A549 treated with Mapracorat at 1 μM for 4 hours (cell line): ENCODE measurements at places on chromosomes 7 and 10. TPM values are rescaled to one million over a fixed set of nuclear protein-coding genes. Genes with fewer than 3 reads are reported as not detected.

KNDC1 gene
- total RNA-seq: 0.77 to 1.9 TPM (median 1.3 TPM) in 5 replicates

LMBR1 gene
- total RNA-seq: 26.4 to 35.4 TPM (median 31.5 TPM) in 5 replicates

LOXL4 gene
- total RNA-seq: 1.2 to 1.7 TPM (median 1.6 TPM) in 5 replicates

COMTD1 gene
- total RNA-seq: 34.3 to 62.0 TPM (median 58.9 TPM) in 5 replicates

CAV2 gene
- 154 to 204 TPM (median 186 TPM) in 5 replicates for total RNA-seq

AGR2 gene
- total RNA-seq: 100 to 177 TPM (median 136 TPM) in 5 replicates

LBX1 gene
- not detected in 5 replicates for total RNA-seq

GNGT1 gene
- total RNA-seq: not detected in 5 replicates

PLEKHS1 gene
- 0.04 to 0.06 TPM (median 0.05 TPM) in 3 of 5 replicates, not detected in the others for total RNA-seq
